Activated CD4-positive, alpha-beta memory T cell treated with anti-CD3 and anti-CD28 coated beads, Interleukin-2, amount 10 ng/mL, durations not matched to agents 7 days and 5 days (primary cell): ENCODE measurements at places on chromosomes 6 and 20. TPM values are rescaled to one million over a fixed set of nuclear protein-coding genes. Genes with fewer than 3 reads are reported as not detected.

Gene DLL1
- 0.20 TPM for total RNA-seq

Gene CD93
- total RNA-seq = 5.6 TPM

Gene EYS
- not detected for total RNA-seq

Gene ERVFRD-1
- not detected for total RNA-seq

Gene PI3
- not detected for total RNA-seq

Gene CRIP3
- 0.88 TPM for total RNA-seq

Gene IMPG1
- not detected for total RNA-seq

Gene LAMA5
- total RNA-seq = 0.63 TPM

Gene AIG1
- total RNA-seq = 8.4 TPM

Gene ADGRF1
- not detected for total RNA-seq

Gene STXBP5
- total RNA-seq = 17.2 TPM

Gene THBD
- not detected for total RNA-seq

Gene OPN5
- not detected for total RNA-seq

Gene NRM
- 41.1 TPM for total RNA-seq

Gene OR2B6
- not detected for total RNA-seq

Gene COL9A3
- not detected for total RNA-seq

Gene RSPO4
- not detected for total RNA-seq
